ENCODE measurements at places on chromosomes 13 and 19.

DNA sequence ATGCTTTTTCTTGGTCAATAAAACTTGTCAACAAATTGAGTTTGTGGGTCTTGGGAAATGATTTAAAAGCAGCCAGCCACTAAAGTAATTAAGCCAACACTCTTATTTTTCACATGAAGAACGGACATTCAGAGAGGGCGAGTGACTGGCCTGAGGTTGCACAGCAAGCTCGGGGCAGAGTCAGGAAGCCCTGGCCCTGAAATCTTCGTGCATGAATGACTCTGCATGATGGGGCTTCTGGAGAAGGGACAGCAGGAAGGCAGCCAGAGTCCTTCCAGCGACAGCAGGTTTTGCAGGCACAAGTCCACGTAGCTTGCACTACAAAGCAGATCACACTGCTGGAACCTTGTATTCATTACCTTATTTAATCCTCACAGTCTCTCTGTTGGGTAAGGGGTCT is 232.5 kb downstream of the ZNF536 start:
- DNase-seq = no peak

GRCh38 chr19:41774515-41774980 is 19.2 kb downstream of the CEACAM6 start:
- no peak for DNase-seq

GRCh38 chr19:49213791-49214190 is 56.2 kb downstream of the TRPM4 start:
- no peak for DNase-seq

DNA sequence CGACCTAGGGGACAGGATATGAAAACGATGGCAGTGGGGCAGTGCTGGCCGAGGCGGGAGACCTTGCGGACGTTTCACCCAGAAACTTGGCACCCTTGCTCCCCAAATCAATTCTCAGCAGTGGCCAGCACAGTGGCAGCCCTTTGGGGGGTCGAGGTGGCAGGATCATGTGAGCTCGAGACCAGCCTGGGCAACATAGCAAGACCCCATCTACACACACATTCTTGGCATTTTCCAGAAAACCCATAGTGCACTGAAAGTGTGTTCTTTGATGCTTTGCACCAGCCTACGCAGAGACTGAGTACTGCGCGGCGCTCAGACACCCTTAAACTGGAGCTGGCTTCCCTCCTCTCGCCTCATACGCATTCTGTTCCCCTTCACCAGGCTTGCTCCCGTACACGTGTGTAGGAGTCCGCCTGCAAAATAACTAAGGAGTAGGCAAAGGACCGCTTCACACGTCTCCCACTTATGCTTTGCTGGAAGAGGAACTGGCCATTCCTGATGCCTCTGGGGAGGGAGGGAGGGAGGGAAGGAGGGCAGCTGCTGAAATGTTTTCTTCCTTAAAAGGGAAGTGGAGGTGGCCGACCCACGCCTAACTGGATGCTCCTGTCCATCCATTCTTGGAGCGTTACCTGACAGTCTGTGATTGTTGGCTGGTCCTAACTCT is 23.5 kb upstream of the MIER2 start:
- DNase-seq = no peak

GRCh38 chr13:101941095-101941783 is 460.6 kb downstream of the FGF14 start:
- no peak for DNase-seq

DNA sequence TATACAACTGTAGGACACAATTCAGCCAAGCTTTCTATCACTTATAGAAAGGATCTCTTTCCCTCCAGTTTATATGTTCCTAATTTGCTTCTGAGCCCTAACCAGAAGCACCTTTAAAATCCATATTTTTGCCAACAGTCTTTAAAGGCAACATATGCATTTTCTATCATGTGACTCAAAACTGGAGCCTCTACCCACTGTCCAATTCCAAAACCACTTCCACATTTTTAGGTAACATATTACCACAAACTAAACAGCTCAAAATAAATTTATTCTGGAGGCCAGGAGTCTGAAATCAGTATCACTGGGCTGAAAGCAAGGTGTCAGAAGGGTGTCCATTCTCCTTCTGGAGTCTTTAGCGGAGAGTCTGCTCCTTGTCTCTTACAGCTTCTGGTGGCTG is 15.9 kb upstream of the EFNB2 start:
- no peak for DNase-seq

Measured in fibroblast of skin of left quadriceps (primary cell).